Activated naive CD8-positive, alpha-beta T cell treated with anti-CD3 and anti-CD28 coated beads for 36 hours (primary cell): ENCODE measurements at places on chromosomes 2 and 18. TPM values are rescaled to one million over a fixed set of nuclear protein-coding genes. Genes with fewer than 3 reads are reported as not detected.

- H3K27me3 ChIP-seq: no peaks in the 10 kb centered on the region
- H3K27ac ChIP-seq: no peak overlapping the region
- no peak overlapping the region for H3K4me3 ChIP-seq
- no peak for DNase-seq
- no peaks in the 10 kb centered on the region for H3K36me3 ChIP-seq
Observed at GRCh38 chr2:120957905-120958304, 222.2 kb downstream of the GLI2 start.

DNA sequence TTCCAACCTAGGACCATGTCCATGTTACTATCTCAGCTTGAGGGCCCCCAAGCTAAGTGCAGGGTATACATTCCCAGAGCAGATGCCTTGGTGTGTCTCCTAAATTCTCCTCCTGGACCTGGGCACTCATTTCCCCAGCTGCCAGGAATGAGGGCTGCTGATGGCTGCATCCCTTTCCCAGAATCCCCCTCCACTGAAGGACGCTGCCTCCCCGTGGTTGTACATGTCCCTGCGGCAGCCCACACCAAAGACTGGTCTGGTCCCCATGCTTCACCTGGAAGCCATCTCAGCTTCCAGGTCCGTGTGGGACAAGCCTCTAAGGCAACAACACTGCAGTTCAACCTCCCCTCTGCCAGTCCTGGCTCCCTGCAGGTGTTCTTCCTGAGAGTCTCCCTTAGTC, 14.6 kb downstream of the TMEM163 start:
- peaks cover 77% of the 10 kb centered on the region for H3K27me3 ChIP-seq
- no peaks in the 10 kb centered on the region for H3K36me3 ChIP-seq
- H3K27ac ChIP-seq: no peak overlapping the region
- no peak overlapping the region for H3K4me3 ChIP-seq
- H3K4me1 ChIP-seq: peaks cover 9% of the 10 kb centered on the region

- H3K4me3 ChIP-seq: no peak overlapping the region
- H3K27me3 ChIP-seq: peaks cover 28% of the 10 kb centered on the region
- H3K27ac ChIP-seq: no peak overlapping the region
- peaks cover 4% of the 10 kb centered on the region for H3K4me1 ChIP-seq
Observed at GRCh38 chr2:217902379-217903141, 100.2 kb downstream of the TNS1 start.

GRCh38 chr2:25856377-25856776, 21.9 kb downstream of the ASXL2 start:
- H3K4me1 ChIP-seq: peaks cover 32% of the 10 kb centered on the region
- no peak for DNase-seq
- H3K27me3 ChIP-seq: no peaks in the 10 kb centered on the region

DNA sequence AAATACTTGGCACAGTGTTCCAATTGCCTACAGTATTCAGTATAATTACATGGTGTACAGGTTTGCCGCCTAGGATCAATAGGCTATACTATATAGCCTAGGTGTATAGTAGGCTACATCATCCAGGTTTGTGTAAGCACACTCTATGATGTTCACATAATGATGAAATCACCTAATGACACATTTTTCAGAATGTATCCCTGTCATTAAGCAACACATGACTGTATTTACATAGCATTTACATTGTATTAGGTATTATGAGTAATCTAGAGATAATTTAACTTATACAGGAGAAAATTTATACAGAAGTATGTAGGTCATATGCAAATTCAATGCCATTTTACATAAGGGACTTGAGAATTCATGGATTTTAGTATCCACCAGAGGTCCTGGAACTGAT, 35.4 kb downstream of the SCN7A start:
- no peak overlapping the region for H3K27ac ChIP-seq
- no peaks in the 10 kb centered on the region for H3K4me1 ChIP-seq
- no peak overlapping the region for H3K4me3 ChIP-seq
- H3K36me3 ChIP-seq: no peaks in the 10 kb centered on the region
- DNase-seq: no peak
- H3K27me3 ChIP-seq: no peaks in the 10 kb centered on the region

DNA sequence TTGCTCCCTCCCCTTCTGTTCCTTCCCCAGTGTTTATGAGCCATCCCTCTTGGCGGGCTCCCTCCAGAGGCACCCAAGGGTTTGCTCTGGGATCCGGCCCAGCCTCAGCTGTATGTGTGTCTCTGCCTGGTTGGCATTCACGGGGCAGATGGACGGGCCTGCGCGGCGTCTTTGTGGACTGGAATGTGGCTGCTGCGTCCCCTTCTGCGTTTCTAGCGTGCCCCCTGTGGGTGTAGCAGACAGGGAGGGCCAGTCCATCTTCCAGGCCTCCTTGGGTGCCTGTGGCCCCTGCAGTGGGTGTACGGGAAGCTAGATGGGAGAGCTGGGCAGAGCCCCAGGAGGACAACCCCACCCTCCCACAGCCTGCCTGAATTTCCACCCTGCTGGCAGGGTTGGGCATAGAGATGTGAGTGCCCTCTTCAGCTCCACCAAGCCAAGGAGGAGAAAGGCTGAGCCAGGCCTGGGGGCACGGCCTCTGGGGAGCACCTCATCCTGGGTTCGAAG, 15.7 kb downstream of the GPC1 start:
- peaks cover 9% of the 10 kb centered on the region for H3K4me1 ChIP-seq
- H3K27ac ChIP-seq: no peak overlapping the region
- no peak for DNase-seq
- no peaks in the 10 kb centered on the region for H3K36me3 ChIP-seq
- H3K4me3 ChIP-seq: no peak overlapping the region

Gene TUBA3E
- total RNA-seq: not detected

DNA sequence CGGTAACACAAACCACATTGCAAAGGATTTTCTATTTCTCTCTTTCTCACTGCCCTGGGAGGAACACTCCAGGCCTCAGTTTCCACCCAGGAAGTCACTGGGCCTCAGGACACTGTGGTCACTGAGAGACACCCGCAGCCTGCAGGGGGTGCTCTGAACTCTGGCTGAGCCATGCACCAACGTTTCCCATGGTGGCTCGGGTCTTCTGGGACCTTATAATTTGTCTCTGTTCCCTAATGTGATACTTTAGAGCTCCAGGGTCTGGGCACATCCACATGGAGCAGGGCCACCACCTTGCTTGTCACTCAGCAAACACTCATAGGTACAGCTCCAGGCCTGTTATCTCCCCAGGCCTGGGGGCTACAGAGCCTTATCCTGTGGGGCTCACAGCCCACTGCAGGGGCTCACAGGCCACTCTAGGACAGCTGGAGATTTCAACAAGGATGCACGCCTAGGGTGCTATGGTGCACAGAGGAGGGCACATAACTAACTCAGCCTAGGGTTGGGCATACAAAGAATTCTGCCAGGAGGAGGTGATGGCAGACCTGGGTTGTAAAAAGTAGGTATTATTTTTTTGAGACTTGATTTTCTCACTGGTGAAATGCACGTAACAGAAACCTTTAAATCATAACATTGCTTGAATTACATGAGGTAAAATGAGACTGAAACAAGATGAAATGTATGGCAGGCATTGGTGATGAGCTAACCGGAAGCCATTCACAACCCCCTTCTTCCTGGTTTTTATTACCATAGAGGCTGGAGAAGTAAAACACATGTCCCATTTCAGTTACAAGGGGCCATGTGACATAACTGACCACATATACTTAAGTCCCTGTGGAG, 3.0 kb upstream of the HS1BP3 start:
- peaks cover 15% of the 10 kb centered on the region for H3K4me1 ChIP-seq
- no peaks in the 10 kb centered on the region for H3K36me3 ChIP-seq
- DNase-seq: no peak
- H3K27ac ChIP-seq: no peak overlapping the region

DNA sequence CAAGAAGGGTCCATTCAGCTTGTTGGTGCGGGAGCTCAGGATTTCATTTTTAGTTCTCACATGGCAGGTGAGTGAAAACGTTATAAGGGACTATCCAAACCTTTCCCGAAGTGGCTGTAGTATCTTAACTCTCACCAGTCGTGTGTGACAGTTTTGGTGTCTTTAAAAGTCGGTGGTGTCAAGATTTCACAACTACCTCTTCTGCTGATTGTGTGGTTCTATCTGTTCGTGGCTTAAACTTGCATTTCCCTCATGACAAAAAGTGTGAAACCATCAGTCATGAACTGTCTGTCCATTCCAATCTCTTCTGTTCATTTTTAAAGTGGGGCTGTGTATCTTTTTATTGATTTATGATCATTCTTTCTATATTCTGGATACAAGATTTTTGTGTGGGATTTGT, 3.8 kb upstream of the AQP12B start:
- no peak overlapping the region for H3K27ac ChIP-seq
- H3K4me3 ChIP-seq: no peak overlapping the region
- peaks cover 3% of the 10 kb centered on the region for H3K4me1 ChIP-seq
- H3K27me3 ChIP-seq: no peaks in the 10 kb centered on the region
- no peaks in the 10 kb centered on the region for H3K36me3 ChIP-seq
- DNase-seq: no peak

Gene PLCL1
- 0.22 TPM for total RNA-seq

DNA sequence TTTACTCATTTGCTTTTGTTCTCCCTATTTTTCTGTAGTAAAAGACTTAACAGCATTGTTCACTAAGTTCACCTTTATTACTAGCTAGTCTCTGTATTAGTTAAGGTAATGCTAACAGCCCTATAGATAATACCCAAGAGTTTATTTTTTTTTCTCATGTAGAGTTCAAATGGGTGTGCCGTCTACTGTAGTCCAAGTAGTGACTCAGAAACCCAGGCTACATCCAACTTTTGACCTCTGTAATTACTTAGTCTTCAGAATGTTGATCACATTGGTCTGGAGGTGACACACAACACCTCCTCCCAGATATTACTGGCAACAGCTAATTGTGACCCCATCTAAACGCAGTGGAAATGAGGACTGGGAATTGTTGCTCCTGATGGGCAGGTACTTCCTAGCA, 7.7 kb downstream of the COQ10B start:
- no peak for DNase-seq
- H3K27ac ChIP-seq: no peak overlapping the region
- peaks cover 33% of the 10 kb centered on the region for H3K4me1 ChIP-seq
- H3K36me3 ChIP-seq: peaks cover 17% of the 10 kb centered on the region
- H3K4me3 ChIP-seq: no peak overlapping the region

- peaks cover 23% of the 10 kb centered on the region for H3K4me1 ChIP-seq
- no peak overlapping the region for H3K4me3 ChIP-seq
- peaks cover 7% of the 10 kb centered on the region for H3K36me3 ChIP-seq
- peak; percentile 42 for DNase-seq
- no peaks in the 10 kb centered on the region for H3K27me3 ChIP-seq
Observed at GRCh38 chr2:157743051-157743450, 114.4 kb upstream of the ACVR1C start.

DNA sequence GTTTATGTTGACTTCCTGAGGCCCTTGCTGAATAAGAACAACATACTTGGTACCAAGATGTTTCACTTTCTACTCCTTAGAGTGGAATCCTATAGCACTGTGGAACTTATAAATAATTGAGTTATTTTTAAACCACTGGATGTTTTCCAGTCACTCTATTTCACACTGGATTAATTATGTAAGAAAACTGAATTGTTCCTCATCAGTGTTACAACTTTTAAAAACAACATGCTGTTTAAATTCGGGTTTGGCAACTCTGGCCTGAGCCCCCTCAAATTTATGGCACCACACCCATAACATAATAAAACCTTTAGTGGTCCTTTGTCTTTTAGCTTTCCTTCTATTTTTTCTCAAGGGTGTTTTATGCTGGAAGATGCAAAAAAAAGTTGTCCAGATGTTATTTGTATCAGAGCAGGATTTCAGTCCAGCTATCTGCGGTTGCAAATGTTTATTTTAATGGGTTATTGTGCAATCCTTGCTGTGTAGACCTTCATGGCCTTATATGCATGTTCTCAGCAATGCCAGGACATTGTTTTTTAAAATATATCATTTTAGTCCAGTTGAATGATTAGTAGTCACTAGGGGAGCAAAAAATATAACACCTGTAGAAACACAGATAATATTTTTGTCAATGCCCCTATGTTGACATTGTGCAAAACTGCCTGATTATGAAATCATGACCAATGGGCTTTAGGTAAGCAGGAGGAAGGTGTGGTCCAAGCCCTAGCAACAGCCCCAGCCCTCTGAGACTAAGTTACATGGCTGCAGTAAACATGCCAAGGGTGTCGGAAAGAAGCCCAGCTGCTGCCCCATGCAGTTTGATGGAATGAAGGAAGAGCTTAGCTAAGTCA, 638.0 kb upstream of the ZEB2 start:
- no peaks in the 10 kb centered on the region for H3K27me3 ChIP-seq
- no peak overlapping the region for H3K27ac ChIP-seq
- no peaks in the 10 kb centered on the region for H3K36me3 ChIP-seq
- H3K4me3 ChIP-seq: no peak overlapping the region
- no peak for DNase-seq

Gene SPOPL
- total RNA-seq: 14.3 TPM

Gene EPB41L3
- total RNA-seq: 1.1 TPM

- no peak overlapping the region for H3K4me3 ChIP-seq
- no peaks in the 10 kb centered on the region for H3K27me3 ChIP-seq
- peaks cover 16% of the 10 kb centered on the region for H3K4me1 ChIP-seq
- DNase-seq: no peak
- peaks cover 12% of the 10 kb centered on the region for H3K36me3 ChIP-seq
Observed at GRCh38 chr2:75327334-75327733, 128.0 kb upstream of the TACR1 start.

GRCh38 chr2:176126929-176127773, 2.4 kb upstream of the HOXD8 start:
- peaks cover 27% of the 10 kb centered on the region for H3K4me1 ChIP-seq
- peak; percentile 44 for DNase-seq
- no peaks in the 10 kb centered on the region for H3K36me3 ChIP-seq
- no peak overlapping the region for H3K27ac ChIP-seq
- peaks cover 87% of the 10 kb centered on the region for H3K27me3 ChIP-seq

- no peak for DNase-seq
- H3K27me3 ChIP-seq: no peaks in the 10 kb centered on the region
- H3K4me1 ChIP-seq: no peaks in the 10 kb centered on the region
Observed at GRCh38 chr2:40639320-40639719, 187.4 kb upstream of the SLC8A1 start.

Gene MAPRE3
- 2.0 TPM for total RNA-seq

GRCh38 chr18:56803051-56803450, 151.9 kb downstream of the WDR7 start:
- no peaks in the 10 kb centered on the region for H3K27me3 ChIP-seq
- DNase-seq: no peak
- no peaks in the 10 kb centered on the region for H3K4me1 ChIP-seq
- peaks cover 22% of the 10 kb centered on the region for H3K36me3 ChIP-seq
- H3K27ac ChIP-seq: no peak overlapping the region

Gene KANSL1L
- total RNA-seq: 3.7 TPM

GRCh38 chr2:119701352-119701751, 22.4 kb downstream of the TMEM177 start:
- no peak for DNase-seq
- peak overlapping the region; percentile 14 for H3K27ac ChIP-seq
- no peaks in the 10 kb centered on the region for H3K27me3 ChIP-seq
- no peaks in the 10 kb centered on the region for H3K36me3 ChIP-seq

Gene CAVIN2
- not detected for total RNA-seq

Gene EGR4
- total RNA-seq: 0.41 TPM

DNA sequence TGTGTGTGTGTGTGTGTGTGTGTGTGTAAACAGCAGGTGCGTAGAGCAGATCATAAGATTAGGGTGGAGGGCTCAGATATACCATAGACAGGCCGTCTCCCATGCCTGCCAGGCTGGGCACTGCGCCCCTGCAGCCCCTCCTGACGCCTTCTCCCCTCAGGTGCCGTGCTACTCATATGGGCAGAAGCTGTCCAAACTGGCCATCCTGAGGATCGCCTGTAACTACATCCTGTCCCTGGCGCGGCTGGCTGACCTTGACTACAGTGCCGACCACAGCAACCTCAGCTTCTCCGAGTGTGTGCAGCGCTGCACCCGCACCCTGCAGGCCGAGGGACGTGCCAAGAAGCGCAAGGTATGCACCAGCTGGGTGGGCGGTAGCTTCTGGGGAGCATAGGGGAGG, 10.0 kb downstream of the ATOH8 start:
- peaks cover 34% of the 10 kb centered on the region for H3K27me3 ChIP-seq
- H3K4me3 ChIP-seq: no peak overlapping the region
- no peaks in the 10 kb centered on the region for H3K36me3 ChIP-seq
- peaks cover 4% of the 10 kb centered on the region for H3K4me1 ChIP-seq
- H3K27ac ChIP-seq: no peak overlapping the region
